ENCODE measurements at places on chromosomes 3 and 15.

DNA sequence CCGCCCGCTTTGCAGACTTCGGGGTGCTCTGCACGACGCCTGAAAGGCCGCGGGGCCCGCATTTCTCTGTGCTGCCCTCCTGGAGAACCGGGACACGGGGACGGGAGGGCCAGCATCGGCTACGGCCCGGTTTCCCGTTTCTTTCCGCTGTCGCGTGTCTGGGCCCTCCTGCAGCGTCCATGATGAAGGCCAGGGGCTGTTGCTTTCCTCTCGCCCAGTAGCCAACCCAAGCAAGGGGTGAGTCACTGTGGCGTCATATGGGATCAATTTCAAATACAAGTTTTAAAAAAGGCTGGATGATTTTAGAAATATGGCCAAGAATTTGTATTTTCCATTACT is 435 bp downstream of the SLC35G2 start:
- DNase-seq: no peak

DNA sequence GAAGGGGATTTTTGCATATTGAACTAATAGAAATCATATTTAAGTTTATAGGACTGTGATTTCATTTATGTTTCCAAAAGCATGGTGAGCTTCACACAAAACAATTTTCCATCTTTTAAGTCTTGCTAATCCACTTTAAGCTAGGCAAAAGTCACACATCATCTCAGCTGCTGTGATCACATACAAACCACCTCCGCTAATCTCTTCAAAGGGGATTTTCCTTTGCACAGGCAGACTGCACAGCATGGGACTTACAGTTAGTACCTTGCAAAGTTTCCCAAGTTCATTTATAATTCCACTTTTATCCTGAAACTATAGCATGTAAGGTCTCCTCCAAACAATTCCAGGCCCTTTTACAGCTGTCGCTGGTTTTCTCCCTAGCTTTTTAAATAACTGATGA is 225.1 kb upstream of the CNTN3 start:
- no peak for DNase-seq

GRCh38 chr15:40150163-40150925 is 10.5 kb upstream of the BUB1B start:
- DNase-seq: no peak

DNA sequence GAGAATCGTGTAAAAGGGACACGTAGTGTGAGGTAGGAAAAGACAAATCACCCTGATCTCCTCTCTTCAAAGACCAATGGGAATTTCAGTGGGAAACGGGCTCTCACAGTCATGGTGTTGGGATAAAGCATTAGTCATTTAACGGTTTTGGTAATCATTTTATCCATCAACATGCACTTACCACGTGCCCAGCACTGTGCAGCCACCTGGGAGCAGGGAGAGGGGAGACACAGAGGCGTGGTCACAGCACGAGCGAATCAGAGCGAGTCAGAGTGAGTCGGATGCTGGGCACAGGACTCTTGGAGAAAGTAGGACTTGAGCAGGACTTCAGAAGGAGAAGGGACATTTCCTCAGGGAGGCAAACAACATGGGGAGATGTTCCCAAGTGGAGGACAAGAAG is 130.8 kb downstream of the MINAR1 start:
- no peak for DNase-seq

- no peak for DNase-seq
Observed at GRCh38 chr3:169272532-169272931, 391.0 kb downstream of the MECOM start.

GRCh38 chr3:177468816-177469215 is 271.5 kb upstream of the TBL1XR1 start:
- no peak for DNase-seq

GRCh38 chr3:170703121-170703588 is 117.3 kb upstream of the SLC7A14 start:
- no peak for DNase-seq

DNA sequence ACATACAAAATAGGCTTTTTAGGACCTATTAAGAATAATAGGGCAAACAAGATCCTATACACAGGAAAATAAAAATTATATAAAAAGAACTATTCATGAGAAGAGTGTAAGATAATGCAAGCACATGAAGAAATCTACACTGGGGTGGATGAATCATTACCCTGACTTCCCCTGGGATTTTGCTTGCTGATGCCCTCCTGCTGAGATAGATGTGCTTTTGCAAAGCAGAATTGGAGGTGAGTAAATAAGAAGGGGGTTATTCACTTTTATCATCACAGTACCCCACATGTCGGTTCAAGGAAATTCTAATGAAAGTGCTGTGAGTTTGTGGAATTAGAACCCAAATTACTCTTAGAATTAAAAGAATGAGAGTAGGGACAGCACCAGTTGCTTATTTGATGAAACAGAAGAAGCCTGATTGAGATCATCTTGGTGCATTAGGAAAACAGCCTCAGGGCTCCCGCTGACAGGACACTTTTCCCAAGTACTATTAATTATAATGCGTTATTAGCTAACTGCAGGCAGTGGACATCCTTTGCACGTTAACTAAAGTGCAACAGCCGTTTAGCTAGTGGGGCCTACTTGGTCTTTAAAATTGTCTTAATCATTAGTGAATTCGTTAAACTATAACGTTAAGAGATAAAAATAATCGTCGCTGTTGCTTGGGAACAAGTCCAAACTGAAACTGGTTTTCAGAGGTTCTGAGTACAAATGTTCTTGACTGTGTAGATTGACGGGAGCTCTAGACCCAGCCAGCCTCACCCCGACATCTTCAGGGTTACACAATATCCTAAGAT is 48.4 kb downstream of the SLC2A2 start:
- DNase-seq: no peak

DNA sequence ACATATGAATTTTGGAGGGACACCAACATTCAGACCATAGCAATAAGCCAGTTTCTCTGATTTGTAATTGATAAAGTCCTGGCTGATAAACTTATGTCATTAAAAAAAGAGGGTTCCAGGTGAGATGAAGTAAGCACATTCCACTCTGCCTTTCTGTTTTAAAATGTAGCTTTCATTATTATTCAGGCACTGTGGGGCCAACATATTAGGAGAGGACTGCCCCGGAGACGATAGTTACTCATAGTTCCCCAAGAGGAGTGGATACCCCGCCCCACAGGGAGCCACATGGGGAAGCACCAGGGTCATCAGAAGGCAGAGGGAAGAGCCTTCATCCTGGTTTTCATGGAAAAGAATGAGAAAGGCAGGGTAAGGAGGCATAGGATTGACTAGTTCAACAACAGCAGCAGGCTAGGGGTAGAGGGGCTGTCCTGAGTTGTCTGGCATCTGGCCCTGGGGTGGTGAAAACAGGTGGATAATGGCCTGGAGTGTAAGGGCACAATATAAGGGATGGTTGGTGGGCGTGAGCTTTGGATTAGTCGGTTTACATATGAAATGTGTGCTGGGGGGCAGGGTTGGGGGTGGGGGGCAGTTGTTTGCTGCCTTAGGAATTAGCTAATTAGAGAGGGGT is 78.7 kb upstream of the PROK2 start:
- DNase-seq: no peak

Measured in stimulated activated CD4-positive, alpha-beta T cell treated with anti-CD3 and anti-CD28 coated beads, Interleukin-1b, Interleukin-23, amount 100 ng/mL, for 1 hour (primary cell).